ENCODE measurements at places on chromosomes 7 and 10. TPM values are rescaled to one million over a fixed set of nuclear protein-coding genes. Genes with fewer than 3 reads are reported as not detected.
A peak's percentile ranks its signal among the peaks of the same experiment; 100 is the strongest.

SLC26A4 gene
- 2.1 TPM for total RNA-seq

YWHAG gene
- 140 TPM for total RNA-seq

GBX1 gene
- 0.16 TPM for total RNA-seq

SPDYE9 gene
- total RNA-seq, result not detected

CRYGN gene
- not detected for total RNA-seq

MEOX2 gene
- not detected for total RNA-seq

PDK4 gene
- total RNA-seq, result not detected

FAM3C gene
- total RNA-seq, result 14.9 TPM

C1GALT1 gene
- 37.1 TPM for total RNA-seq

PCDH15 gene
- total RNA-seq, result not detected

GRCh38 chr10:12780634-12781601 lies 220.6 kb downstream of the CCDC3 start:
- DNase-seq, result peak; percentile 61

GRCh38 chr7:44631458-44632115 lies 25.2 kb downstream of the OGDH start:
- peak; percentile 35 for DNase-seq

GRCh38 chr7:73436031-73436929 lies 2.7 kb downstream of the FZD9 start:
- no peak for DNase-seq

DNA sequence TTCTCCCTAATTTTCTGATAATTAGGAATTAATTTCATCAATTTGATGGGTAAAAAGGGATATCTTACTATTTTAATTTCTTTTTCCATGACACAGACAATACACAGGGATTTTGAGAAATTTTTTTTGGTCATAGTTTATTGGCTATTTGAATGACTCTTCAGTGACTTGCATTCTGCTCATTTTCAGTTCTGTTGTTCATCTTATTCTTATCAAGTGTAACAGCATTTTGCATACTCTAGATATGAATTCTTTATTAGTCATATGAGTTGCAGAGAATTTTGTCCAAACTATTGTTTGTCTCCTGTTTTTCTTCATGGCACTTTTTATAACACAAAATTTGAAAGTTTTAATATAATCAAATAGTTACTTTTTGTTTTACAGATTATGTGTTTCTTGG lies 41.7 kb downstream of the MKLN1 start:
- no peak for DNase-seq

GRCh38 chr10:114518401-114519305 lies 114.4 kb upstream of the AFAP1L2 start:
- no peak for DNase-seq

GRCh38 chr7:27314111-27314510 lies 71.5 kb downstream of the EVX1 start:
- DNase-seq, result no peak

DNA sequence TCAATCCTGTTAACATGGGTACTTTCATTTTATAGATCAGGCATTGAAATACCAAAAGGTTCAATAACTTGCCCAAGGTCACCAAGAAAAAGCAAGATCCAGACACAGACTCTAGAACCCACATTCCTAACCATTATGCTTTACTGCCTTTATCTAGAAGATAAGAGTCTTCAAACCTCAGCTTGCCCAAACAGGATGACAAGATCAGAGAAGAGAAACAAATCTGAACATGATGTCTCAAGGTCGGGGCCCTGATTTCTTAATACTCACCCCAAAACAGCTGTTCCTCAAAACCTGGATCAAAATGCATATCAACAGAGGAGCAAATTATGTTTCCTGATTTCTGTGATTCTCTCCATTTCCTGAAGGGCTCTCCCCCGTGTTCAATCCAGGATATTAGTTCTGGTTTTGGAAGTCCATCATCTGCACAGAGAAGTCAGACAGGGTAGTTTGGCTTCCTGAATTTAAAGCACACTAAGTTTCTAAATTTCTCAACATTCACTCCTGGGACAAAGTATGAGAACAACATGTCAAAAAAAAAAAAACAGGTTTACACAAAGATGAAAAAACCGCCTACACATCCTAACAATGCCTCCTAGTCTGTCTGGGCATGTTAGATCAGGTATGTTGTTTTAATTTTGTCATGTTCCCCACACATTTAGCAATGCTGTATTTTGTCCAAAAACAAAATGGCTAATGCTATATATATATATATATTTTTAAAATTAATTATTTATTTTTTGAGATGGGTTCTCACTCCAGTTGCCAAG lies 16.2 kb downstream of the ZNF786 start:
- no peak for DNase-seq

DNA sequence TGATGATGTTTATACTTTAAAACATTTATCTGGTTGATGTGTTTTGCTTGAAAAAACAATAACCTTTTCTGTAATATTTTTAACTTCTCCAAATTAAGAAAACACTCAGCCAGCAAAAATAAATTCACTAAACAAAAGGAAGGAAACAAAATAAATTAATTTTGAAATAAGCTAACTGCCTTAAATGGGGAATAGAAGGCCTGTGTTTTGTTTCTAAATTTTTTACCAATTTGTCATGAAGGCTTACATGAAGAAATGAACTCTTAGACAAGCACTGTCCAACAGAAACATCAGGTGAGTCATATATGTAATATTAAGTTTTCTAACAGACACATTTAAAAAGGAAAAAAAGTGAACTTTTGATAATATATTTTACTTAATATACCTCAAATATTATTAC lies 68.5 kb downstream of the LRRN3 start:
- no peak for DNase-seq

GRCh38 chr10:9992661-9993060 lies 1025.0 kb upstream of the CELF2 start:
- no peak for DNase-seq

DNA sequence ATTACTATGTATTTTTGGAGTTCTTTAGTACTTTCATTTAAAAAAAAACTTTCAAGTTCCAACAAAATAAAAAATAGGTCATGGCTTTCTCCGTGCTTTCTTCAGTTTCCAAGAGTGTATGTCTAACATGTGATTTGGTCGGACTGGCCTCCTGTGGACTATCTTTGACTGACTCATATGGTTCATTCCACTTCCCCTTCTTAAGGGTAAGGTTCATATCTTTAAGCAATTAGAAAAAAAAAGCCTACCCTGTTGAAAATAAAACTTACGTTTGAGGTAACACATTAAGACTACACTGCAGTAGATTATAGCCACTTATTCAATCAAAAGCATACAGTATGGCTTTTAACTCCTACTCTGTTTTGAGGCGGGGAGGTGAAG lies 112.8 kb upstream of the AHR start:
- DNase-seq, result no peak

- no peak for DNase-seq
Observed at GRCh38 chr10:34031400-34031799, 696.9 kb upstream of the NRP1 start.

- DNase-seq, result peak; percentile 64
Observed at GRCh38 chr10:14822879-14823755, 14.7 kb downstream of the CDNF start.

DNA sequence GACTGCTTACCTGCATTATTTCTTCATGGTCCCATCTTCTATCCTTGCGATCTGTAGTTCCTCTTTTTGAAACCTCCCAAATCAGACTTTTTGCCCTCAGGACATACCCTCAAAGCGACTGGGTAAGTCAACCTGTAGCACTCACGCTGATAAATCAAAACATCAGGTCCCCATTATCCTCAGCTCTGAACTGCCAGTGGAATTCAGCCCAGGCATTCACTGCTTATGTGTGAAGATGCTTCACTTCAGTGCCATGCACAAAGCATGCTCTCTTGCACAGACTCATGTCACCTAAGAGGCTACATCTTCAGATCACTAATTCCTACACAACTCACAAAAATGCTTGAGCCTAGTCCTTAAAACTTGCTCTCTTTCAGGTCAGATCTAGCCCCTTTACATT lies 283.6 kb upstream of the KLF6 start:
- no peak for DNase-seq

DNA sequence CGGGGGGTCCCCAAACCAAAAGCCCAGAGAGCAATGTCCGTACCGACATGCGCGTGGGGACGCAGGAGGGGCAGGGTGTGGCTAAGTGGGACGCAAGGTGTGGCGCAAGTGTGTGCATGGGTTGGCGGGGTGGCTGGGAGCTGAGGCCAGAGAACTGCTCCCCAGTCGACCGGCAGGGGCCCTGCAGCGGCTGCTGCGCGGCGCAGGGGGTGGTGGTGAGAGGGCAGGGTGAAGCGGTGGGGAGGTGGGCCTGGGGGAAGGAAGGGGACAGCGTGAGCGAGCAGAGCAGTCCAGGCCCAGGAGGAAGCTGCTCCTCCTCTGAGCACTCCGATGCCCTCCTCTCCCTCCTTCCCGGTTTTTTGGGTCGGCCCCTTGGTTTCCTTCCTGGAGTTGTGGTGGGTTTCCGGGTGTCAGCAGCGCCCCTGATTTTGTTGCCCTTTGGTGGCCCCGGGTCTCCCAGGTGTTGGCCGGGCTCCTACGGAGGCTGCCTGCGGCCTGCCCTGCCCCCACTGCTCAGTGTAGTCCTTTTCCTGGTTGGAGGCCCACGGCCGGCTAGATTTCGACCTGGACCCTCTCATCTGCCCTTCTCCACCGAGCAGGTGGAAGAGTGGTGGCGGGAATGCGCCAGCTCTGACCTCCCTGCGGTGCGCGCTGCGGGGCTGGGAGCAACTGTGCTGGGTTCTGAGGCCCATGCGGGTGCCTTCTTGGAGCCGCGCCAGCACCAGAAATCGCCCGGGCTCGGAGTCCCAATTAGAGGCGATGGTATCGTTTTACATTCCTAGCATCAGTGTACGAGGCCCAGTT lies 40.5 kb upstream of the COMTD1 start:
- no peak for DNase-seq

- DNase-seq, result no peak
Observed at GRCh38 chr10:48254750-48255512, 19.6 kb downstream of the FRMPD2 start.

- DNase-seq, result no peak
Observed at GRCh38 chr10:92486637-92487036, 87.3 kb downstream of the IDE start.

DNA sequence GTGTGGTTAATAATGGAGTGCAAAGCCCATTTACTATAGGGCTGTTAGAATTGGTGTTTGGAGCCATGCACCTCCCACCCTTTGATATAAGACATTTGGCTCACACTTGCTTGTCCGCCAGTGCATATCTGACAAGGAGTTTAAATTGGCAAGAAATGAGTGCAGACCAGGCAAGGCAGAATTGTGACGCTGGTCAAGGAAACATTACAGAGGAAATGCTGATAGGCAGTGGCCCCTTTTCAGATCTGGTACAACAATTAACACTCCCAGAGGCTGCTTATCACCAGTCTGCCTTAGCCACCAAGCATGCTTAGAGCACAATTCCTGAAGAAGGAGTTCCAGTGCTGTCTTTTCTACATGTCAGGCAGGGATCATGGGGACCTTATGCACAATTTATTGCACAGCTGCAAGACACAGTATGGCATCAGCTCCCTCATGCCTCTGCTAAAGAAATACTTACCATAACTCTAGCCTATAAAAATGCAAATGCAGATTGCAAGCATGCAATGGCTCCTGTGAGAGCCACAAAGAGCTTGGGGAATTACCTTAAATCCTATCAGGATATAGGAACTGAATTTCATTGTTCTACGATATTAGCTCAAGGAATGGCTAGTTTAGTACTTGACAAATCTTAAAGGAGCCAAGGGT lies 35.2 kb downstream of the OR13A1 start:
- DNase-seq, result no peak

DNA sequence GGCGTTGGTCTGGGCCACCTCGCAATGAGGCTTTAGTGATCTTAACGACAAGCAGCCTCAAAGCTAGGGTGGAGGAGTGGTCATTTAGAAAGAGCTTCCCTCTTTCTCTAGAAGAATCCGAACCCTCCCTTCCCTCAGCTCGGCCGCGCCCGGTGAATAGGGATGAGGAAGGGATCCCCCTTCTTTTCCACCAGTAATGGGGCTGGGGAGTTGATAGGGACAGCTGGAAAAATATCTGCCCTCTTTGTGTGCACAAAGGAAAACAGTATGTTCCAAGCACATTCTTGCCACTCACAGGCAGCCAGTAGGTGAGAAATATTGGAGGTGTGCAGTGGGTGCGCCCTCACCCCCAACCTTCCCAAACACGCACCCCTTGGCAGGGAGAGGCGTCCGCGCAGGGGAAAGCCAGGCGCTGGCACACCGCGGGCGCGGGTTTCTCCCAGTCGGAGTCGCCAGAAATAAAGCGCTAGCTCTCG lies 6.5 kb downstream of the DLX5 start:
- no peak for DNase-seq

DNA sequence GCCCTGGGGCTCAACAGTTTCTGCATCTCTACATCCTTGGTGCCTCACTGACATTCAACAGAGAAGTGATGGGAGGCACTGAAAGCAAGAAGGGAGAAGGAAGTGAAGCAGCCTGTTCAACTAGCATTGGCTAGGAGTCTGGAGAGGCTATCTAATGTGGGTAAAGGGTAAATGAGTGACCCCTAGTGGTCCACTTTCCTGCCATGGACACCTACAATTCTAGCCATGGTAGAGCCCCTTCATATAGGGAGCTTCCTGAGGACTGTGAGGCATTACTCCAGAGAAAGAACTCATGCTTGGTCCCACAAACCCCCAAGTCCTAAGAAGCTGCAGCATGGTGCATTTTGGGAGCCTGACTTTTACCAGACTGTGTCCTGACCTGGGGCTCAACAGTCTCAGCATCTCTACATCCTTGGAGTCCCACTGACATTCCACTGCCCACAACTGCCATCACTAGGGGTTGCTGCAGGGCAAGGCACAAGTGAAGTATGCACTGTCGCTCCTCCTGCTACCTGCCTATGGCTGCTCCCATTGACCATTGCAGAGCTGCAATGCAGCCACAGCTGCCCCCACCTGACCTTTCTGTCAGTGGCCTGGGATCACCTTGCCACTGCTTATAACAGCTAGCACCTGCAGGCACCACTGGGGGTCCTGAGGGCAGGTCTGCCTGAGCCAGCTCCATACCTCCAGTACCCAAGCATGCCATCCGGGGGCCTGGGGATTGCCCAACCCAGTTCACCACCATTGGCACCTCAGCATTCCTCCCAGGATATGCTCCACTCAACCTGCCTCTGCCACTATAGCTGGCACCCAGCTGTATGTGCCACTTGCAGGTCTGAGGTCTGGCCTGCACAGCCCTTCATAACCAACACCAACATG lies 44.1 kb upstream of the CDK6 start:
- DNase-seq, result peak; percentile 26

DNA sequence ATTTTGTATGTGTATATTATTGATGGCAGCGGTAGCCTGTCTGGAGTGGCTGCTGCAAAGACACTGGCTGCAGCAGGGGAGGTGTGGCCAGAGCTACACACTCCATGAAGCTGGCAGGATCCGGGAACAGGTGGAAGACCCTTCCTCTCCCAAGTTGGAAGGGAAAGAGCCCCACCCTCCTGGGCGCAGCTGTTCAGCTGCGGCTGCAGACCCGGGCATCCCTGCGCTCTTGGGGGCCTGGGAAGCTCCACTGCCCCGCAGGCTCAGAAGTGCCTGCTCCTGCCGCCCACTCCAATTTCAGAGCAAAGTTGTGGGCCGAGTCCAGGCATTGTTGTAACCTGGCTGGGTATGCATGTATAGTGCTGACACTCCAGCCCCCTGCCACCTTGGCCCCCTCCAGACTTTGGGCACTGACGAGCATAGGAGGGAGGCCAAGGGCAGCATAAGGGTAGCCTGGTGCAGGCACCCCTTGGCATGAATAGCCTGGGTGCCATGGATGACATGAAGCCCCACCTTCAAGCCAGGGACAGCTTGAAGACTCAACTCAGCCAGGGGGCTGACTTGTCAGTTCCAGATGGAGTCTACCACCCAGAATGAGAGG lies 90.7 kb upstream of the TMEM168 start:
- no peak for DNase-seq

- peak; percentile 64 for DNase-seq
Observed at GRCh38 chr10:73644015-73644743, 2.9 kb upstream of the MYOZ1 start.

GRCh38 chr7:13155188-13155587 lies 467.8 kb downstream of the ARL4A start:
- no peak for DNase-seq
